ENCODE measurements at places on chromosomes 1 and 21.

GRCh38 chr1:63368131-63368530, 704 bp downstream of the ALG6 start:
- H3K4me3 ChIP-seq = peak overlapping the region; percentile 93
- no peaks in the 10 kb centered on the region for H3K27me3 ChIP-seq
- DNase-seq = no peak
- peak overlapping the region; percentile 74 for H3K27ac ChIP-seq

DNA sequence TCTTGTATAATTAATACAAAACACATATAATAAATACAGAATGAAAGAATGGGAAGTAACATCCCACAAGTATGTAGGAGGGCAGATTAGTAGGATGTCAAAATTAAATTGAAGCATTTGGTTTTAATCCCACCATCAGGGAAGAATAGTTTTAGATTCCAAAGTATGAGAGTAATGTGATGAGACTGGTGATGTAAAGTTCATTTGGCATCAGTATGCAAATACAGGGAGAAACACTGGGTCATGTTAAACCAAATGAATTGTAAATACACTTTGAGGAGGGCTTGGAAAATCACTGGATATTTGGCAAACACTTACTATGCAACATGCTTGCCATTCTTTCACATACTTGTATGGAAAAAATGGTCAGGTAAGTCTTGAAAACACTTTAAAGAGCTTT, 358.8 kb downstream of the DPYD start:
- no peak for DNase-seq
- no peaks in the 10 kb centered on the region for H3K4me1 ChIP-seq
- no peak overlapping the region for H3K27ac ChIP-seq
- H3K4me3 ChIP-seq = no peak overlapping the region
- H3K27me3 ChIP-seq = no peaks in the 10 kb centered on the region

DNA sequence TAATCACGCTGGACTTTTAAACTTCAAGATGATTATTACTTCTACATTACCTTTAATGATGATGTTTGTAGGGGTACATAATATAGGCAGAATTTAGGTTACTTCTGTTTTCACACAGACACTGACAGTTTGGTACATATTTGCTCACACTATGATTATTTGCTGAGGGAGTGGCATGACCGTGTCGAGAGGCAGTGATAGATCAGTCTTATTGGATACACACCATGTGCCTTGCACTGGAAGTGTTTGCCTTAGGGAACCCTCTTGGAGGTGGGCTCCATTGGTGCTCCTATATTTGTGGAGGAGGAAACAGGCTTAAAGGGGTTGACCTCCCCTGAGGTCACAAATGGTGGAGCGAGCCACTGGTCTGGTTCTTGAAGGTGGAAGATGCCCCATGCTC, 132.1 kb downstream of the PRDM2 start:
- DNase-seq = no peak
- H3K27ac ChIP-seq = no peak overlapping the region
- H3K4me1 ChIP-seq = no peaks in the 10 kb centered on the region
- no peaks in the 10 kb centered on the region for H3K36me3 ChIP-seq
- H3K27me3 ChIP-seq = peaks cover 13% of the 10 kb centered on the region

GRCh38 chr1:12052997-12053686, 10.0 kb upstream of the TNFRSF8 start:
- DNase-seq = no peak
- H3K27ac ChIP-seq = no peak overlapping the region
- H3K36me3 ChIP-seq = no peaks in the 10 kb centered on the region
- H3K4me3 ChIP-seq = no peak overlapping the region
- peaks cover 13% of the 10 kb centered on the region for H3K4me1 ChIP-seq
- no peaks in the 10 kb centered on the region for H3K27me3 ChIP-seq

DNA sequence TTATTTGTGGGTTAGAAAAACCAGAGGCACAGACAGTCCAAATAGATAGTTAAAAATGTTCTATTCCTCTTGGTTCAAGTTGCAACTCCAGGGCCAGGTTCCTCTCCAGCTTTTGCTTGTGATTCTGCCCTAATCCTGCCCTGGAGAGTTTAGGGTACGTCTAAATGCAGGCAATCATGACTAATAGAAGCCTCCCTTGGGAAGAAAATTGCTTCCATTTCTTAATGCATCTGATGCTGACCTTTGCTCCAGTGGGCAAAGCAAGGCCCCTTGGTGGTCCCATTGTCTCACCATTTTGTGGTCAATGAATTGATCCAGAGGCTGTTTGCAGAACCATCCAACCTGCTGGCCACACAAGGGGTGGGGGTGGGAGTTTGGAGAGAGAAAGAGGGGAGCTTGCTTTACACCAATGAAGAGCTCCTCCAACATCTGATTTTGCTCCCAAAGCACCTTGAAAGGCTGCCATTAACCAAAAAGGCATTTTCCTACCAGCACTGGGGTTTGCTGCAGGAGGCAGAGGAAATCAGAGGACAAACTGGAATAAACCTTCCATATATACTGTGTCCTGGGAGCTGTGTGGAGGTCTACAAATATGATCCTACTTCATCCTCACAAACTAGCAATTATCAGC, 31.3 kb downstream of the C8B start:
- H3K4me1 ChIP-seq = peaks cover 4% of the 10 kb centered on the region
- H3K4me3 ChIP-seq = no peak overlapping the region
- no peak for DNase-seq
- H3K27me3 ChIP-seq = peaks cover 21% of the 10 kb centered on the region
- H3K36me3 ChIP-seq = no peaks in the 10 kb centered on the region

GRCh38 chr1:112501810-112502641, 6.7 kb upstream of the WNT2B start:
- H3K4me3 ChIP-seq = peak overlapping the region; percentile 62
- no peaks in the 10 kb centered on the region for H3K36me3 ChIP-seq
- H3K27ac ChIP-seq = no peak overlapping the region
- no peak for DNase-seq
- H3K4me1 ChIP-seq = peaks cover 8% of the 10 kb centered on the region

DNA sequence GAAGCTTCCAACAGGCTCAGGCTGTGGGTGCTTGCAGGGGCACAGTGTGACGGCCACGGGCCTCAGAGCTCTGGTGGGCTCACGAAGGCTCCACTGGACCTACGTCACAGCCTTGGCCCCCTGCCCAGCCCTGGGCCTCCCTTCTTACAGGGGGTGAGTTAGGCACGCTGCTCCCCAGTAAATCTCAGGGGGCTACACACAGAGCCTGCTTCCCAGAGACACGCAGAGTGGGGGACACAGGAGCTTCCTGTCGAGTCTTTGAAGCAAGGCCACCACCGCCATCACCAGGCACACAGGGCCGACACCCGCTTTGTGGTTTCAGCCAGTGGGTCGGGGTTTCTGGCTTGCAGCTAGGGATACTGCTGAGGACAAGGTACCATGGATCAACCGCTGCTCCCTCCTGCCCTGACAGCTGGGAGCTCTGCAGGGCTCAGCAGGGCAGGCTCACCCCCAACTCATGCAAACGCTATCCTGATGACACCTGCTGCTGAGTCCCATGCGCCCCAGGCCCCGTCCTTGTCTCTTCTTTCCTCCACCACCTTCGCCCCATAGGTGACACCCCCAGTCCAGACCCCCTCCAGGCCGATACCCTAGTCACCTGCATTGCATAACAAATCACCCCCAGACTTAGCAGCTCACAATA, 5.5 kb upstream of the CFAP410 start:
- H3K27ac ChIP-seq = no peak overlapping the region
- H3K36me3 ChIP-seq = no peaks in the 10 kb centered on the region
- no peak overlapping the region for H3K4me3 ChIP-seq
- H3K4me1 ChIP-seq = peaks cover 8% of the 10 kb centered on the region

DNA sequence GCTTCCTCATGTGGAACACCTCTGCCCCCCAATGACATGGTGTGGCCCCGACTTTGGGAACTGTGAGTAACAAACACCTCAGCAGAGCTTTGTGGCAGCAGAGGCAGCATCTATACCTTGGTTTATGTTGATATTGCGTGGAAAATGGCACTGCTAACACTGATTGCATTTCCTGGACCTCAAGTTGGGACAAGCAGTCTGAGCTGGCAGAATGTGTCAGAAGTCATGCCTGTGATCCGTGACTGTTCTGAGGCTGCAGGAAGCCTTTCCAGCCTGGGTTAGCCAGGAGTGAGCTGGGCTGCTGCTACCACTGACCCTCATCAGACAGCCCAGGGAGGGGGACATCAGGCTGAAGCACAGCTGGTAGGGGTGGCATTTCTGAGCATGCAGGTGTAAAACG, 268.5 kb downstream of the KCNJ6 start:
- no peak overlapping the region for H3K4me3 ChIP-seq
- no peak overlapping the region for H3K27ac ChIP-seq
- H3K4me1 ChIP-seq = no peaks in the 10 kb centered on the region
- H3K27me3 ChIP-seq = no peaks in the 10 kb centered on the region
- H3K36me3 ChIP-seq = no peaks in the 10 kb centered on the region
- DNase-seq = no peak

- no peaks in the 10 kb centered on the region for H3K27me3 ChIP-seq
- H3K4me3 ChIP-seq = no peak overlapping the region
- no peaks in the 10 kb centered on the region for H3K36me3 ChIP-seq
- H3K27ac ChIP-seq = no peak overlapping the region
- DNase-seq = no peak
Observed at GRCh38 chr1:31390071-31390470, 17.2 kb upstream of the FABP3 start.

DNA sequence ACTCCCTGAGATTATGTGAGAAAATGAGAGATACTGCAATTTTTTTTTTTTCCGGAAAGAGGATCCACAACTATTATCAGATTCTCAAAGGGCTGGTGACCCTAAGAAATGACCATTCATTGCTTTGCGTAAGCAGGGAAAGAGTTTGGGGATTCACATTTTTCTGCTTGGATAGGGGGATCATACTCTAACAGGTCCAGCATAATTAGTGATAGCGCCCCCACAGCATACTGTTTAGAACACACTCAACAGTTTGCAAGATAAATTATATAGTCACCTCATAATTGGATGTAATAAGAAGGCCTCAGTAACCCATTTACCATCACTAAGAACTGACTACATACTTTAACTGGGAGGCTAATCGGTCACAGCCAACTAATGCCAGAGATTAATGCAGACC, 1.9 kb downstream of the CCT3 start:
- H3K4me3 ChIP-seq = peak overlapping the region; percentile 99
- no peak overlapping the region for H3K27ac ChIP-seq
- peaks cover 9% of the 10 kb centered on the region for H3K36me3 ChIP-seq
- no peaks in the 10 kb centered on the region for H3K27me3 ChIP-seq

GRCh38 chr1:2834146-2834475, 32.6 kb upstream of the TTC34 start:
- H3K27me3 ChIP-seq = no peaks in the 10 kb centered on the region
- H3K4me3 ChIP-seq = no peak overlapping the region
- no peaks in the 10 kb centered on the region for H3K4me1 ChIP-seq
- no peak for DNase-seq
- no peaks in the 10 kb centered on the region for H3K36me3 ChIP-seq
- no peak overlapping the region for H3K27ac ChIP-seq

- no peak for DNase-seq
- H3K4me1 ChIP-seq = peaks cover 28% of the 10 kb centered on the region
- peak overlapping the region; percentile 82 for H3K4me3 ChIP-seq
- peaks cover 8% of the 10 kb centered on the region for H3K27me3 ChIP-seq
Observed at GRCh38 chr1:169894424-169895145, 889 bp upstream of the SCYL3 start.

DNA sequence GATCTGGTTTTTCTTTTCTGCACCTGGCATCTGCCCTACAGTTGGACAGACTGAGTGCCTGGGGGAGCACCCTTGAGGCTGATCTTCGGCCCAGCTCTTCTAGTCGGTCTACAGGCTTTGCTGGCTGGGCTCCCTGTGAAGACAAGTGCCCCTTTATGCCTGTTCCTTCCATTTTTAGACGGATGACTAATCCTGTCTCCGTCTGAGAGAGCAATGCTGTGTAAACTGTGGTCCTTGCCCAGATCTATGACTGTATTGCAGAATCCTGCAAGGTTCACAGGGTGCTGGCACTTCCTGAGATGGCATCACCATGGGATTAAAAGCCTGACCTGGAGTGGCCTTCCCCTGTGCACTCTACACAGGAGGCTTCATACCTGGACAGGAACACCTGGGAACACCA, 47.6 kb upstream of the SAMD13 start:
- H3K4me3 ChIP-seq = no peak overlapping the region
- no peaks in the 10 kb centered on the region for H3K27me3 ChIP-seq
- peaks cover 2% of the 10 kb centered on the region for H3K36me3 ChIP-seq
- H3K4me1 ChIP-seq = peaks cover 41% of the 10 kb centered on the region

- no peak for DNase-seq
- peak overlapping the region; percentile 73 for H3K27ac ChIP-seq
- no peaks in the 10 kb centered on the region for H3K27me3 ChIP-seq
- H3K36me3 ChIP-seq = peaks cover 3% of the 10 kb centered on the region
- no peak overlapping the region for H3K4me3 ChIP-seq
Observed at GRCh38 chr1:211343607-211344006, 17.0 kb downstream of the TRAF5 start.

DNA sequence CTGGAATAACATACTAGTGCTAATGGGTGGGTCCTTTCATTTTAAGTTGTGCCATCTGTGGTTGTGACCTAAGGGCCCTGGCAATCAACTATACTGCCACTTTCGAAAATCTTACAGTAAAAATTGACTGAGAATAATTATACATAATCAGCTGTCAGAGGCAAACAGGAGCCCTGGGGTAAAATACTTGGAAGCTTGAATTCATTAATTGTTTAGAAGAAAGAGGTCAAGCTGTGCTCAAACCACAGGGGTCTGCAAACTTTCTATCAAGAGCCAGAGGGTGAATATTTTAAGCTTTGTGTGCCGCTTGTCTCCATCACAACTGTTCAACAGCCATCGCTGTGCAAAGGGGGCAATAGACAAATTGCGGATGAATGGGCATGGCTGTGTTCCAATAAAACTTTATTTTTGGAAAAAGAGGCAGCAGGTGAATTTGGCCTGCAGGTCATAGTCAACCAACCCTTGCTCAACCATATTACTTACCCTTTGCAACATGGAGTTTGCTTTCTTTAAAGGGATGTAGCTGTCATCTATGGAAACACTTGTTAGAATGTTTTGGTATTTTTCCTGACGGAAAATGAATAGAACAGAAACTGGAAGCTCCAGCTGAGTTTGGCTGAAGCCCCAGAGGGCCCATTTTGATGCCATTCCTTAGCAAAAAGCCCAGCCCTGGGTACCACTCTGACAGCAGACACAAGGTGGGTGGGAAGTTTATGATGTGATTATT, 35.7 kb upstream of the USP1 start:
- no peak overlapping the region for H3K27ac ChIP-seq
- no peaks in the 10 kb centered on the region for H3K36me3 ChIP-seq
- no peaks in the 10 kb centered on the region for H3K27me3 ChIP-seq
- no peak overlapping the region for H3K4me3 ChIP-seq
- no peak for DNase-seq

DNA sequence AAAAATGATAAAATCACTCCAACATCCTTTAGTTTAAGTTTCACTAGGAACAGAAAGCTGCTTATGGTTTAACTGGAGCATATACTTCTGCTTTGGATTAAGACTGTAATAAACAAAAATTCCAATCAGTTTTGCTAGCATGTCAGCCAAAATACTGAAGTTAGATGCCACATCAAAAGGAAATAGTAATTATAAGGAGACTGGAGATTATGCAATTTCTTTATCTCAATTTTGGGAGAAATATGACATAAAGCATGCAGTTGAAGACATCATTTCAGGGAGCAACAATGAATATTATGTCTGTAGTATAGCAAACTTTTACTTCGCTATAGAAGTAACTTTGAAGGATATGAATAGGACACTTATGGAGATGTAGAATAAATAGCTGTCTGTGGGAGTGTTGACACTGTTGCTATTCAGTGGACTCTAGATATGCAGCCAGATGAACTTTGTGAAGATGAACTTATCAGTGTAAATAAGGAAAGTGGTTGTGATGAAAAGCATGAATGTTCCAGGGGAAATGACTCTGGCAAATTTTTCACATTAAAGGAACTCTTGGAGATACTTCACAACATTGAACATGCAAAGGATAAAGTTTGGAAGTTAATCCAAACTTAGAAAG, 107.8 kb downstream of the RABGAP1L start:
- no peaks in the 10 kb centered on the region for H3K36me3 ChIP-seq
- DNase-seq = no peak
- peaks cover 9% of the 10 kb centered on the region for H3K4me1 ChIP-seq
- no peak overlapping the region for H3K27ac ChIP-seq
